Smooth muscle cell of trachea (primary cell): ENCODE measurements at places on chromosomes 7 and 10. TPM values are rescaled to one million over a fixed set of nuclear protein-coding genes. Genes with fewer than 3 reads are reported as not detected.

TMEM184A gene
- total RNA-seq: not detected in 2 replicates

CALU gene
- 765 and 1,135 TPM in 2 replicates for total RNA-seq

MRLN gene
- total RNA-seq: not detected in 2 replicates

NME8 gene
- not detected in 2 replicates for total RNA-seq

RARRES2 gene
- 0.73 and 20.7 TPM in 2 replicates for total RNA-seq

SEMA3E gene
- 2.2 and 6.8 TPM in 2 replicates for total RNA-seq

CCDC3 gene
- under 0.01 TPM in 1 of 2 replicates, not detected in the other for total RNA-seq

MYO1G gene
- under 0.01 TPM in 1 of 2 replicates, not detected in the other for total RNA-seq
